ENCODE measurements at places on chromosomes 3 and 15. TPM values are rescaled to one million over a fixed set of nuclear protein-coding genes. Genes with fewer than 3 reads are reported as not detected.

ZPLD1 gene
- total RNA-seq: not detected

CHRNB4 gene
- not detected for total RNA-seq

ARHGAP11A gene
- 18.5 TPM for total RNA-seq

LRRC49 gene
- 17.5 TPM for total RNA-seq

SNX33 gene
- total RNA-seq: 20.0 TPM

Data from myometrial cell (primary cell).